ENCODE measurements at places on chromosomes 13 and 19.
A peak's percentile ranks its signal among the peaks of the same experiment; 100 is the strongest.

GRCh38 chr19:19444681-19445155 is 39.2 kb downstream of the GATAD2A start:
- peak; percentile 54 for DNase-seq

GRCh38 chr13:111968336-111969010 is 98.5 kb upstream of the SOX1 start:
- DNase-seq: no peak

GRCh38 chr13:72849571-72849970 is 67.6 kb downstream of the PIBF1 start:
- peak; percentile 35 for DNase-seq

GRCh38 chr13:111561091-111561781 is 240.8 kb downstream of the TEX29 start:
- no peak for DNase-seq

- peak; percentile 60 for DNase-seq
Measured at GRCh38 chr13:43767341-43767931, 19.3 kb downstream of the ENOX1 start.

Data from fibroblast of pulmonary artery (primary cell).